ENCODE measurements at places on chromosomes 12 and 14.

DNA sequence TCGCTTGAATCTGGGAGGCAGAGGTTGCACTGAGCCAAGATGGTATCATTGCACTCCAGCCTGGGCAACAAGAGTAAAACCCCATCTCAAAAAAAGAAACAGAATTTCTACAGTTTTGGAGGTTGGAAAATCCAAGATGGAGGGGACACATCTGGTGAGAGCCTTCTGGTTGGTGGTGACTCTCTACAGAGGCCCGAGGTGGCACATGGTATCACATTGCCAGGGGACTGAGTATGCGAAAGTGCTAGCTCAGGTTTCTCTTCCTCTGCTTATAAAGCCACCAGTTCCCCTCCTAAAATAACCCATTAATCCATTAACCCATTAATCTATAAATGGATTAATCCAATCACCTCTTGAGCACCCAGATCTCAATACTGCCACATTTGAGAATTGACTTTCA lies 70.8 kb upstream of the DACT1 start:
- no peak for DNase-seq

DNA sequence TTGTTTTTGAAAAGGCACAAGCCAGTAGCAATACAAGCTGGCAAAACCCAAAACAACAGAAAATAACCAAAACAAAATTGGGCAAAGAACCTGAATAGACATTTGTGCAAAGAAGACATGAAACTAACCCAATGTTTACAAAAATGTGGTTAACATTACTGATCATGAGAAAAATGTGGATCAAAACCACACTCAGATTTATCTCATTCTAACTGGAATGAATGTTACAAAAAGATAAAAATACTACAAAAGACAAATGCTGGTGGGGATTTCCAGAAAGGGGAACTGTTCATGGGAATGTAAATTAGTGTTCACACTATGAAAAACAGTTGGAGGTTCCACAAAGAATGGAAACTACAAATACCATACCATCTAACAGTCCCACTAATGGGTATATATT lies 26.6 kb downstream of the ASCL4 start:
- no peak for DNase-seq

DNA sequence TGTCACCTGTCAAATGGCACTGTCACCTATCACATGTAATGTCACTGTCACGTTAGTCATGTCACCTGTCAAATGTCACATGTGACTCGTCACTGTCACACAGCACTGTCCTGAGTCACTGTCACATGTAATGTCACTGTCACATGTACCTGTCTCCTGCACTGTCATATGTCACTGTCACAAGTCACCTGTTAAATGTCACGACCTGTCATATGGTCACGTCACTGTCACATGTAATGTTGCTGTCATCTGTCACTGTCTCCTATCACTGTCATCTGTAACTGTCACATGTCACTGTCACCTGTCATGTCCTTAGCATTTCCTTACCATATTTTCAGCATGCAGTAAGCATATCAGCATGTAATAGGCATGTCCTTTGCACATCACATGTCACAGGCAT lies 27.1 kb upstream of the TESC start:
- no peak for DNase-seq

- no peak for DNase-seq
Observed at GRCh38 chr12:79381248-79382208, 309.2 kb downstream of the PAWR start.

- DNase-seq = no peak
Observed at GRCh38 chr12:38954238-38954873, 49.0 kb upstream of the CPNE8 start.

DNA sequence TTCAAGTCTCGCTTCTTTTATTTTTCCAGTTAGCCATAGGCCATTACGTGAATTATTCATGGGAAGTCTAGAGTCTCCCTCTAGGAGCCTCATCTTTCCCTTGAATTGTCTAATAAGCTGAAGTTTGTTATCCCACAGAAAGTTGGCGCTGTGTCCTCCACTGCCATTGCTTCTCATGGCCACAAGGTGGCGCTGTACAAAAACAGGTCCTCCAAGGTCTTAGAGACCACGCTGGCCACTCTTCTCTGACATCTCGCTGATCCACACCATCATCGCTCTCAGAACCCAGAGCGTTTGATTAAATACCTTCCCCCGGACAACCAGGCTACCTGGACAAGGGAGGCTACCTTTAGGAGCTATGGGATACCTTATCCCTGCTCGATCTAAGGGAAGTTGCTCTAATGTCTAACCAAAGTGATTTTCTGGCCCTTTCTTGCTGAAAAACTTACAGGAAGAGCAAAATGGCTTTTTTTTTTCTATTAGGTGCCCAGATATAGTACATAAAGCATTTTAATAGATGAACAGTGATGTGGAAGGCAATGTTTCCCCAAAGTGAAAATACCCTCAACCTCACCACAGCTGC lies 110.0 kb downstream of the CCDC60 start:
- no peak for DNase-seq

- DNase-seq = no peak
Observed at GRCh38 chr12:78697817-78698415, 166.7 kb upstream of the SYT1 start.

DNA sequence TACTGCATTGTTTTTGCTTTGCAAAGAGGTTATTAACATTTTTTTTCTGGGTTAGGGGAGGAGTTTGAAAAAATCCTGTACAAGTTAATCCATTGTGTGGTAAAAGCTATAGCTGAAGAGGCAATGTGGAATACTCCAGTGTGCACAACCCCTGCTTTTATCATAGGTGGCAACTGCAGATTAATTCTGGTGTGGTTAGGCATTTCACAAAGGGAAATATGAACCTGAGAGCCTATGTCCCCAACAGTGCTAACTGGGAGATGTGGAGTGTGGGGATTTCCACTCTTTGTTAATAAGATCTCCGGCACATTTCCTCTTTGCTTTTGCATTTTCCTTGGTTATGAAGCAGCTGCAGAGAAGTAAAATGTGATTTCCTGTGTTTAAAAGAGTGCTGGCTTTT lies 33.6 kb downstream of the PRORP start:
- no peak for DNase-seq

GRCh38 chr12:57219993-57220754 lies 3.6 kb downstream of the NXPH4 start:
- no peak for DNase-seq

DNA sequence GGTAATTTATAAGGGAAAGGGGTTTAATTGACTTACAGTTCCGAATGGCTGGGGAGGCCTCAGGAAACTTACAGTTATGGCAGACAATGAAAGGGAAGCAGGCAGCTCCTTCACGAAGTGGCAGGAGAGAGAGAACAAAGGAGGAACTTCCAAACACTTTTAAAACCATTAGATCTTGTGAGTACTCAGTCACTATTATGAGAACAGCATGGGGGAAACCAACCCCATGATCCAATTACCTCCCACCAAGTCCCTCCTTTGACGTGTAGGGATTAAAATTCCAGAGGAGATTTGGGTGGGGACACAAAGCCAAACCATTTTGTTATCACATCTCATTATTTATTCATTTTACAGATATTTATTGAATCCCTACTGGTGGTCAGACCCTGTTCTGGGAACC lies 822.8 kb downstream of the GALC start:
- DNase-seq = no peak

DNA sequence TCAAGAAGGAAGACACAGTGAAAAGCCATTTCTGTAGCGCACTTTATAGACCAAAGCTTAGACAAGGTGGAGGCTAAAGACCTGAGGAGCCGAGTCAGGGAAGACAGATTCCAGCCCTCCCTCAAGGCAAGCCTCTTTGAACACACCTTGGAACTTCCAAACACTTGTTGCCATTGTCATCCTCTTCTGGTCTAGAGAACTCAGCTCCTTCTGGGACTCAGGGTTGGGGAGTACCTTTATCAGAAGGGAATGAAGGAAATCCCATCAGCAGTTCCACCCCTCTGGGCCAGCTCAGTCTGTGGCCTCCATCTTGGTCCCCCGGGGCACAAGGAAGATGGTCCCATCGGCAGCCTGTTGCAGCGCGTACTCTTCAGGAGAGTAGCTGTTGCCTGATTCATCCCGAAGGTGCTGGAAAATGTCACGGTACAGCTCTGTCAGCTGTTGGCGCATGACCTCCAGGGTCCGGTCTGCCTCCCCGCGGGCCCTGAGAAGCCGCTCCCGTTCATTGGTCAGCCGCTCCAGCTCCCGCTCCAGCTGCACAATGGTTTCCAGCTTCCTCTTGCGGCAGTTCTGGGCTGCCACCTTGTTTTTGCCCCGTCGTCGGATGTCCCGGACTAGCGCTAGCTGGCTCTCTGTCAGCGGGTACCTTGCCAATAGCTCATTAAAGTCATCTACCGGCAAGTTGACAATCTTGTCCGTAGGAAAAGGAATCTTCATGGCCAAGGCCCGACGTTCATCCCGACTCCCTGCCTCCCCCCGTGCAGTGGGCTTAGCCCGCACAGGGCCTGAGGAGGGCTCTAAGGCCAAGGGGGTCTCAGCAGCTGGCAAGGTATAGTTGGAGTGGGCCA lies 8.5 kb downstream of the NFE2 start:
- DNase-seq = no peak

- no peak for DNase-seq
Observed at GRCh38 chr12:4267704-4268328, 5.7 kb upstream of the CCND2 start.

DNA sequence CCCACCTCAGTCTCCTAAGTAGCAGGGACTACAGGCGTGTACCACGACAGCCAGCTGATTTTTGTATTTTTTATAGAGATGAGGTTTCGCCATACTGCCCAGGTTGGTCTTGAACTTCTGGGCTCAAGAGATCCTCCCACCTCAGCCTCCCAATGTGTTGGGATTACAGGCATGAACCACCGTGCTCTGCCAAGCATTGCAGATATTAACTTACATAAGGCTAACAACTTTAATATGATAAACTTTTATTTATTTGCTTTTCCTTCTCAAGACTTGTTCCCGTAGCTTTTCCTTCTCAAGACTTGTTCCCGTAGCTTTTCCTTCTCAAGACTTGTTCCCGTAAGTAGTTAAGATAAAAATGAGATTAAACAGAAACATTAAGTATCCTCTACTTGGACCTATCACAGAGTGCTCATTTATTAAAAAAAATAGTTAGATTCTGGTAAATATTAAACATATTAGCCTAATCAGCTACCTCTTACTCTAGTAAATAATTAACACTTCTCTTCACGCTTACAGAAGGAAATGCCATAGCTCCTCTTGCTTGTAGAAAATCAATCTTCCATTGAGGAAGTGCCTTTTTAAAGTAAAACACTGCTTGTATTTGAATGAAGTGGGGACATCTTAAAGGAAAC lies 157.7 kb upstream of the KITLG start:
- no peak for DNase-seq

DNA sequence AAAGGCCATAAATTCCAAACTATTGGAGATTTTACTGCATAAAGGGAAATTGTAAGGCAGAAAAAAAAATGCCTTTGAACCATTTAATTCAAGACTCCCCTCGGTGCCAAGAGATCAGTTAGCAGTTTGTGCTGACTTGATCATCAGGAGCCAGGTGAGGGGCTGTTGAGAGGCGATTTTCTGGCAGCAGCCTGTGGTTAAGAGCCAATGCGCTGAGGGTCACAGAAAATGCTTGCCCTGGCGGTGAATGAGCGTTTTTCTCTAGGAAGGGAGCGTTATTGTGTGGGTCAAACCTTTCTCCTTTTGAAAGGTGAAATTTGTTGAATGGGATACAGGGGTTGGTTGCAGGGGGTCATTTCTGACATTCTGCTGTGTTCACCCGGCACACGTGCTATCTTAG lies 4.7 kb downstream of the SRRM4 start:
- peak; percentile 16 for DNase-seq

- no peak for DNase-seq
Observed at GRCh38 chr12:125132698-125133400, 67.6 kb downstream of the AACS start.

GRCh38 chr14:58327019-58327418 lies 28.7 kb downstream of the ARID4A start:
- DNase-seq = no peak

GRCh38 chr14:66804141-66804540 lies 296.2 kb downstream of the GPHN start:
- no peak for DNase-seq

GRCh38 chr14:77583657-77584056 lies 32.8 kb downstream of the SPTLC2 start:
- DNase-seq = no peak

GRCh38 chr12:6461401-6462233 lies 8.9 kb downstream of the VAMP1 start:
- no peak for DNase-seq

- DNase-seq = no peak
Observed at GRCh38 chr12:71626768-71627167, 36.9 kb downstream of the ZFC3H1 start.

DNA sequence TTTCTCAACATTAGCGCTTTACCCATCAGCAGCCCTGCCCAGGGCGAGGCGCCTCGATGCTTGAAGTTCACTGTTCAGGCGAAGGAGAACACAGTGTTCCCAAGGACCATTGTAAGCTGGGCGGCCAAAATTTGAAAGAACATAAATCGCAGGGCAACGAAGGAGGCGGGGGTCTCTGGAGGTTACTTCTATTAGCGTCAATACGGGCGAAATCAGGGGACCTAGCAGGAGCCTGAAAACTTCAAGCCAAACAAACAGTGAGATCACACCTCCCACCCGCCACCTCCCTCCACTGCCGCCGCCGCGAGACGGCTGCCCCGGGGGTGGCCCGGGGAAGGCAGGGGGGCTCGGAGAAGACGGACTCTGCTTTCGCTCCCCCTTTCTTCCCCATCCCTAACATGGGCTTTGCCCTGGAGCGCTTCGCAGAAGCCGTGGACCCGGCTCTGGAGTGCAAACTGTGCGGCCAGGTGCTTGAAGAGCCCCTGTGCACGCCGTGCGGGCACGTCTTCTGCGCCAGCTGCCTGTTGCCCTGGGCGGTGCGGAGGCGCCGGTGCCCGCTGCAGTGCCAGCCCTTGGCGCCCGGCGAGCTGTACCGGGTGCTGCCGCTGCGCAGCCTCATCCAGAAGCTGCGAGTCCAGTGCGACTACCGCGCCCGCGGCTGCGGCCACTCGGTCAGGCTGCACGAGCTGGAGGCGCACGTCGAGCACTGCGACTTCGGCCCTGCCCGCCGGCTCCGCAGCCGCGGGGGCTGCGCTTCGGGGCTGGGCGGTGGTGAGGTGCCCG lies at the start of gene PDZRN4:
PDZRN4 (plus strand) TSS at position 263 of the 783 bp plus-strand sequence.
- no peak for DNase-seq

DNA sequence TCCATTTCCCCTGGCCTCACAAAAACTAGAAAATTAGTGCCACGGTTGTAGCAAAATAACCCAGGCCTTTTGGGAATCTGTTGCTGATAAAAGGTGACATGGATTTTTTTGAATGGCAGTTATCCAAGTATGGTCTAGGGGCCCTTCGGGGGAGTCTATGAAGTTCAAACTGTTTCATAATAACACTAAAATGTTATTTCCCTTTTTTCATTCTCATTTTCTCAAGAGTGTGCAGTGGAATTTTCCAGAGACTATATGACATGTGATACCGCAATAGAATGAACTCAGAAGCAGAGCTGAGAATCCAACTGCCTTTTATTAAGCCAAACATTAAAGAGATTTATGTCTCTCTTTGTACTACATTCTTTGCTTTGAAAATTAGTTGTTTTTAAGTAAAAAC lies 26.9 kb downstream of the GSTZ1 start:
- DNase-seq = no peak

- DNase-seq = no peak
Observed at GRCh38 chr12:28776913-28777422, 372.1 kb upstream of the FAR2 start.

- DNase-seq = peak; percentile 16
Observed at GRCh38 chr12:114864837-114865551, 181.0 kb upstream of the TBX3 start.

- no peak for DNase-seq
Observed at GRCh38 chr12:120943482-120943881, 34.9 kb upstream of the HNF1A start.

GRCh38 chr14:91379579-91379932 lies 38.1 kb downstream of the CCDC88C start:
- DNase-seq = no peak

- no peak for DNase-seq
Observed at GRCh38 chr12:131808744-131809371, 19.3 kb upstream of the MMP17 start.

GRCh38 chr12:27434673-27435565 lies 11.6 kb upstream of the SMCO2 start:
- DNase-seq = no peak

Data from DMS79 (cell line).